ENCODE measurements at places on chromosomes 6 and 20.

- DNase-seq: no peak
Measured at GRCh38 chr20:47377122-47377722, 20.7 kb upstream of the ZMYND8 start.

DNA sequence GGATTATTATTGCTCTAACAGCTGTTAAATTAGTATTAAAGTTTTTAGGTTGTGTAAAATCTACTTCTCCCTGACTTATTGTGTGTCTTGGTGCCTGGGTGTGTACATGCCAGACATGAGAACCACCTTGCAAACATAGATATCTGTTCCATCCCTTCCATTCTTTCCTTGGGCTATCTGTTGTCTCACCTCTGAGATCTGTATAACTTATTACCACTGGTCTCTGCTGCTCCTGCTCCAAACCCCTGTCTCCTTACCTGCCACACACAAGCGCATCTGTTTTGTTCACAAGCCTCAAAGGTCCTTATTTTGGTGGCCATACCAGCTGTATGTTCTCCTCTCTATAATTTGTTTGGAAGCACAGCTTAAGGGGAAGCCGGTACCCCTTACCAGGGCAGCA lies 2.5 kb downstream of the LRRC1 start:
- no peak for DNase-seq

GRCh38 chr6:134630508-134631121 lies 312.7 kb upstream of the SGK1 start:
- DNase-seq: no peak

DNA sequence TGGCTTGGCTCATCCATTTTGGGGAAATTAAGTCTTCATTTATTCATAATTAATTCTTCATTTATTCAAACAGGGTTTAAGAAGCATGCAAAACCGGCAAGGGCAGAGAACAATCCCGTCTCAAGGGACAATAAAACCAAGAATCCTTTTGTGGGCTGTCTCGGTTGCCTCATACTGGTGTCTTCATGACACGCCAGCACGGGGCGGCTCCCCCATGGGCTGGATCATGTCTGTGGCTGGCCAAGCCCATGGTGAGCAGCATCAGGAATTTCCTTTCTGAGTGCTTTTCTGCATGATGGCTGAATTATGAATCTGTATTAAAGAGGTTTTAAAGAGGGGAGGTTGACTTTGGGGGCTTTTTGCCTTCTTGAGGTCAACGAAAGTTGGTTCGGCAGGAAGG lies 38.3 kb upstream of the DUSP22 start:
- DNase-seq: no peak

DNA sequence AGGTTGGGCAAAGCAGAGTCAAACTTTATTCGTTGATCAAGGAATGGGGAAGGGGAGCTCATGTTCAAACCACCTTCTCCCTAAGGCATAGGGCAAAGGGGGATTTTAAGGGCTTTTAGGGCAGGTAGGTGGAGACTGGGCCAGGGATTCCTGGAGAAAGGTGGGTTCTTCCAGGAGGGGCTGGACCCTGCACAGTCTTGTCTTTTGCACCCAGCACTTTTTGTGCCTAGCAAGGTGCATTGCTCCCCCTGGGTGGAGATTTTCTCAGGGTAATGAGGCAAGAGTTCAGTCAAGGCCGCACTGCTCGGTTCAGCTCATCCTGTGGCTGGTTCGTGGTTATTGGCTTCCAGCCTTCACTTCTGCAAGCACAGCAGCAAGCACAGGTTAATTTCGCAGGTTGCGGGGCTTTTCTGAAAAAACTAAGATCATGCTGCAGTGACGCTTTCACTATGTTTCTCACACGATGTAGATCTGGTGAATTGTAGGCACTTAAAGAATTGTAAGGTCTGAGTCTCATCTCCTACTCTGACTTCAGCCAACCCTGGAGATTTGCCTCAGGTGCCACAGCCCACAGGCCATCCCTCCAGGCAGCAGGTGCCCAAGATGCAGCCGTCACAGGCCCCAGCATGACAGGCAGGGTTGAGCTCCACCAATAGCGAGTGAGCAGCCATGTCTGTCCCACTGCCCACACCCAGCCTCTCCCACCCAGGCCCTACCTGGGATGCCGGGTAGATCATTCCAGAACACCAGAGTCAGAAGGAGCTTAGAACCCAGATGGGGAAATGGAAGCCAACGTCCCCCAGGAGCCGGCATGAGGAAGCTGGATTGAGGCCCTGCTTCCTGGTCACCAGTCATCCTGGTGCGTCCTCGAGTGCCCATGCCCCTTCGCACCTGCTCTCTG lies 37.1 kb downstream of the SUN5 start:
- DNase-seq: no peak

DNA sequence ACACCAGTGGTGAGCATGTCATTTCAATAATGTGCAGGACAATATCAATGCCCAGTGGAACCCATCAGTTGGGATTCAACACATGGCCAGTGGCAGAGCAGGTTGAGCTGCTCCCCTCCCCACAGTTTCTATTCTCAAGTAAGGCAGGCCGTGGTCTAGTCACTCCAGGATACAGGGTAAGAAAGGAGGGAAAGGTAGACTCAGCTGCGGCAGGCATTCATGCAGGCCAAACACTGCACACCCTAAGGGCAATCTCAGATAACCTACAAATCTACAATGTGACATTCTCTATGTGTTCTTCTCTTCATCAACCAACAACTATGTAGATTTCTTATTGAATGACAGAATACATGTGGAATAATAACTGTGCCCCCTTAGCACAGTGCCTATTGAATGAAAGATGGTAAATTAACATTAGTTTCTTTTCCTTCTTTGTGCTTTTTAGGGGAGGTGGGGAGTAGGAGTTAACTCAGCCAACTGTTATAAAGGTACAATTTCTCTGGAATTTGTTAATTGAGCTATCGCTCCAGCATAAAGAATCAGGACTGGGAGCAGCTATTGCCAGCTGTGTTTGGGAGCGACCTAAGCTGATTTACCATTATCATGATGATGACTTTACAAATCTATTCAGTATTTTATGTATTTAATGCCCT lies 89.7 kb downstream of the FAM50B start:
- no peak for DNase-seq

DNA sequence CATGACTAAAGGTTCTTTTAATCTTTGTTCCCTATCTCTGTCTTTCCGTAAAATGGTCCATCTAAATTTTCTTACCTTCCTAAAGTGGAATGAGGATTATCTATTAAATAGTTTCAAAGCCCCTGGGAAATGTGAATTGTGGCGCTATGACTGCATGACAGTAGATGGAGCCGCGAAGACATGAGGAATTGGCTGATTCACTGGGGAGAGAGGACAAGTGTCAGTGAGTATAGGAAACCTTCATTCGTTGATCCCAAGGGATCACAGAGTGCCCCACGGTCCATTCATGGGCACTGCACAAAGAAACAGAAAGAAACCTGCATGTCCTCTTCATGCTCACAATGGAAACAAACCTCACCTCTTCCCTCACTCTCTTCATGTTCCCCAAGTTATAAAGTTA lies 479.3 kb upstream of the BTBD3 start:
- no peak for DNase-seq

GRCh38 chr6:87671555-87672029 lies 30.4 kb downstream of the AKIRIN2 start:
- DNase-seq: peak; percentile 75

DNA sequence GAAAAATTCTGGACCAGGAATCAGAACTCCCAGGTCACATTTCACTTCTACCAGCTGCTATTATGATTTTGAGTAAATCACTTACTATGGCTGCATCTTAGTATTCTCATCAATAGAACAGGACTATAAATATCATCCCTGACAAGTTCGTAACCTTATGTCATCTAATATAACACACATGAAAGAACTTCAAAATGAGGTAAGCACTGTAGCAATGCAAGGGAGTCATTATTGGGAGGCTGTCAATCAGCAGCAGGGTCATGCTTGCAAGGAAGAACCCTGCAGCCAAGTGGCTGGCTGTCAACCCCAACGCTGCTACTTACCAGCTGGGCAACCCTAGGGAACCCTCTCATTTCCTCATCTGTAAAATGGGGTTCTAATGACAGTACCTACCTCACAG lies 123.3 kb upstream of the B3GAT2 start:
- no peak for DNase-seq

GRCh38 chr6:6788394-6789032 lies 200.0 kb downstream of the LY86 start:
- peak; percentile 42 for DNase-seq

DNA sequence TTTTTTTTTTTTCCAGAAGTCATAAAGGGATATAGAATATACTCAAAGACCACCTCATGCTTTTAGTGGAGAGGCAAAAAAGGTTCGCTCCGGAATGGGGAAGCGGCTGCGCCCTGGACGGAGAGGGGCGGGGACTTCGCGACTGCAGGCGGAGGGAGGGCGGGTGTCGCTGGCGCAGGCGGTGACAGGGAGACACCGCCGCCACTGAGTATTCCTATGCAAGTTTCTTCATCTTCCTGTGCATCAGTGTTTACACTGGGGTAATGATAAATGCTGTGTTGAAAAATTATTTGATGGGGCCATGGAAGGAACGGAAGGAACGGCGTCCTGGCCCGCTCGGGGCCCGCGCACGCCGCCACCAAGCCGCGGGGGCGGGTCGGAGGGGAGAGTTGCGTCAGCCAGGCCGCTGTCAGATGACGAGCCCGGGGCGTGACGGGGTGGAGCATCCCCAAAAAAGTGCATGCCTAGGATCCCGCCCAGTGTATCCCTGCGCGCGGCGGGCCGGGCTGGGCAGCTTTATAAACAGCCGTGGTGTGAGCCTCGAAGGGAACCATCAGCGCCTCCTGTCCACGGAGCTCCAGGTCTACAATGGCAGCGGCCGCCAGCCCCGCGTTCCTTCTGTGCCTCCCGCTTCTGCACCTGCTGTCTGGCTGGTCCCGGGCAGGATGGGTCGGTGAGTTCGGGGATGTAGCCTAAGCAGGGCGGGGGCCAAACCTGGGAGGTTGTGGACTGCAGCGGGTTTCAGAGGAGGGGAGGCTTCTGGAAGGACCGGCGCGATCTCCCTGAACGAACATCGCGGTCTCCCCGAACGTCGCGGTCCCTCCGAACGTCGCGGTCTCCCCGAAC lies at the start of gene ULBP1:
ULBP1 (plus strand) TSS at position 482 of the 846 bp plus-strand sequence; CDS start at position 589, 107 bp downstream.
- DNase-seq: peak; percentile 67

- DNase-seq: peak; percentile 49
Measured at GRCh38 chr20:25294459-25295385, 46.8 kb downstream of the PYGB start.

DNA sequence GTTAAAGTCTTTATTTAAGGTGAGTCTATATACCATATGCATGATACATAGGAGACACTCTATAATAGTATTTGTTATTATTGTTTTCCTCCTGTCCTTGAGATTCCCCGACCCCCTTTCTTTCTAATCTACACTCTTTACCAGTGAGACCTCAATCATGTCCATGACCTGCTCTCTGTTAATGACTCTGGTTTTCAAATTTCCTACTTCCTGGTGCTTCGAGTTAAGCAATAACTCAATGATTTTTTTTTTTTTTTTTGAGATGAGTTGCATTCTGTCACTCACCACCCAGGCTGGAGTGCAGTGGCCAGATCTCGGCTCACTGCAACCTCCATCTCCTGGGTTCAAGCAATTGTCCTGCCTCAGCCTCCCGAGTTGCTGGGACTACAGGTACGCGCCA lies 574.6 kb upstream of the SLC35B3 start:
- DNase-seq: no peak

DNA sequence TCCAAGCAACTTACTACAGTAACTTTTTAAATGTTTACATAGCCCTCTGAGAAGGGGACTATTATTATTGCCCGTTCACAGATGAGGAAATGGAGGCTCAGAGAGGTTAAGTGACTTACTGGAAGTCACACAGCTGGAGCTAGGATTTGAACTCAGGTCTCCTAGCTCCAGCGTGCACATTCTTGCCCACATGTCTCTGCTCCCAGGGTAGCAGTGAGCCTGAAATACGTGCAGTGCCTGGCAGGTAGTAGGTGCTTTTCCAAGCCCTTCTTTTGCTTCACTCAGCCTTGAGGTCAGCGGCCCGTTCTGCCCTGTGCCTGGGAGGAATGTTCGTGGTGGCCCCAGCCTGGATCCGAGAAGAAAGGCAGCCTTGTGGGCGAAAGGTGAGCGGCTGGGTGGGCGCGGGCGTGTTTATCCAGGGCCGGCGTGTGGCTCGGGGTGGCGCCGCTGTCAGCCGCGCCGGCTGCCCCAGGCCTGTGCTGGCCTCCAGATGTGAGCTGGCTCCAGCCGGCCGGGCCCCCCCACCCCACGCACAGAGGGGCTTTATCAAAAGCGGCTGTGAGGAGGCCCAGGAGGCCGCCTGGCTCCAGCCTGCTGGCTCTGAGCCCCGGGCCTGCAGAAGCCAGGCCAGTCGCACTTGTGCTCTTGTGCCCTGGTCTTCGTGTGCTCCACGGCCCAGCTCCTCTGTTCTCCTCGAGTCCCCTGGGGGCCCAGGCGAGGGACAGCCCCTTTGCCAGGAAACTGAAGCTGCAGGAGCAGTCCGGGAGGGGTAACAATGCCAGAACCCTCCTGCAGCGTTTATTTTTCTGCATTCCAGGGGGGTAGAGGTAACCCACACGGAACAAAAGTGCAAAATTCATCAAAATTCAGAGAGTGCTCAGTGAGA lies 58.1 kb downstream of the UBE2V1 start:
- DNase-seq: peak; percentile 31

GRCh38 chr20:35106827-35107380 lies 14.3 kb upstream of the TRPC4AP start:
- DNase-seq: no peak

- no peak for DNase-seq
Measured at GRCh38 chr20:41769592-41770018, 151.4 kb upstream of the CHD6 start.

GRCh38 chr6:18062733-18063132 lies 59.7 kb downstream of the NHLRC1 start:
- DNase-seq: peak; percentile 35

GRCh38 chr6:102549221-102549874 lies 1155.8 kb downstream of the GRIK2 start:
- no peak for DNase-seq

DNA sequence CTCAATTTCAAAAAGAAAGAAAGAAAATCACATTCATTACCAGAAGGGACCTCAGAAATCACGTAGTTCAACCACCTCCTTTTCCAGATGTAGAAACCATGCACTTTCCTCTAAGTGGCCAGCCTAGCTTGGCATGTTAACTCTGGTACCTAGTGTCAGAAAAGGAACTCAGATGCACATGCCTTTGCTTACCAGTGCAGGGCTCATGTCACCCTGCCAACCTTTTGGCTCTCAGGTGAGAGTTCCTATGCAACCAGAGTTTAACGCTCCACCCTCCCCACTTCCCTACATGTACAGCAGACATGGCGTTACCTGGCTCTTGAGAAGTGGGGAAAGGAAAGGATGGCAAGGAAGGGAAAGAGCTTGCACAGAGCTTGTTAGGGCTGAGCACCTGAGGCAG lies 16.3 kb upstream of the IL17F start:
- DNase-seq: no peak
